Upper lobe of left lung (tissue), 6 donors: ENCODE measurements at places on chromosomes 2 and 18.

- DNase-seq: no peak
These were observed 28.4 kb upstream of the DTNB start for GRCh38 chr2:25701801-25702200.

DNA sequence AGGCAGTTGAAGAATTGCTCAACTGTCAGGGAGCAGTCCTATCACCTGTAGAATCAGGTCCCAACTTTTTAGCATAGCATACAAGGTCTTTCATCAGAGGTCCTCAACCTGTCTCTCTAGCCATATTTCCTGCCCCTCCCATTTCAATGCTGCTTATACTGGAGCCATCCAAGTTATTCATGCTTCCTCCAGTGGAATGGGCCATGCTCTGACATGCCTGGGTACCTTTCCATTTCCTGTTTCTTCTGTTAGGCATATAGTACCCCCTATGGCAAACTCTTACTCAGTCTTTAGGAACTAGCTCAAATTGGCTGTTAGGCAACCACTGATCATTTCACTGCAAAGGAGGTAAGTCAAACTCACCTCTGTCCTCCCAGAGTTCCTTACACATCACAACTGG is 51.0 kb upstream of the ABCA12 start:
- DNase-seq: no peak

DNA sequence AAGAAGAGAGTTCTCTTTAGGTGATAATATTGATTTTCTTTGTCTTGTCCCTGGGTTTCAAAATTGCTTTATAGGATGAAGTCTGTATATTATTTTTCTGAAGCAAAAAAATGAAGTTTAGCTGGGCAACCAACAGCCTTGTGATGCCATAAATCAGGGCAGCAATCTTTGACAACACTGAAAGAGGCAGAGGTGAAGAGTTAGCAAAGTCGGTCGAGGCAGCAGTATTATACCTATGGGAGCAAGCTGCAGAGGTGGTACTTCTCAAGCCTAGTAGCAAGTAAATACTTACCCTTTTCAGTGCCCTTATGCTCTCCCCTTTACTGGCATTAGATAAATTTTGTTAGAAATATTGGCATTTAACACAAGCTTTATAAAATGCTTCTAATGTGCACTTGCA is 92.9 kb downstream of the NETO1 start:
- DNase-seq: no peak

GRCh38 chr18:21330122-21330701 is 88.2 kb downstream of the GREB1L start:
- no peak for DNase-seq

GRCh38 chr18:67517444-67517765 is 885 bp upstream of the DSEL start:
- no peak for DNase-seq

DNA sequence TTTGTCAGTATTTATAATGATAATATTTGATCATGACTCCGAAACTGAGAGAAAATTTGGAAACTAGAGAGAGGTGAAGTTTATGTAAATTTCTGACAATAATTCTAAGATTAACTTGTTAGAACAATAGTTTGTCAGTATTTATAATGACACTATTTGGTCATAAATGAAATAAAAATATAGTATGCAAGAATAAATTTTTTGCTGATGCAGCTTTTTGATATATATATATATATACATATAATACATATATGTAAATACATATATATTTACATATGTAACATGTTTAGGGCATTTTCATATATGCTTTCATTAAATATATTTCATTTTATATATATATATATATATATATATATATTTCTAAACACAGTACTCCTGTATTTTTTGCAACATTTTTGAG is 1158.1 kb downstream of the LRP1B start:
- no peak for DNase-seq

DNA sequence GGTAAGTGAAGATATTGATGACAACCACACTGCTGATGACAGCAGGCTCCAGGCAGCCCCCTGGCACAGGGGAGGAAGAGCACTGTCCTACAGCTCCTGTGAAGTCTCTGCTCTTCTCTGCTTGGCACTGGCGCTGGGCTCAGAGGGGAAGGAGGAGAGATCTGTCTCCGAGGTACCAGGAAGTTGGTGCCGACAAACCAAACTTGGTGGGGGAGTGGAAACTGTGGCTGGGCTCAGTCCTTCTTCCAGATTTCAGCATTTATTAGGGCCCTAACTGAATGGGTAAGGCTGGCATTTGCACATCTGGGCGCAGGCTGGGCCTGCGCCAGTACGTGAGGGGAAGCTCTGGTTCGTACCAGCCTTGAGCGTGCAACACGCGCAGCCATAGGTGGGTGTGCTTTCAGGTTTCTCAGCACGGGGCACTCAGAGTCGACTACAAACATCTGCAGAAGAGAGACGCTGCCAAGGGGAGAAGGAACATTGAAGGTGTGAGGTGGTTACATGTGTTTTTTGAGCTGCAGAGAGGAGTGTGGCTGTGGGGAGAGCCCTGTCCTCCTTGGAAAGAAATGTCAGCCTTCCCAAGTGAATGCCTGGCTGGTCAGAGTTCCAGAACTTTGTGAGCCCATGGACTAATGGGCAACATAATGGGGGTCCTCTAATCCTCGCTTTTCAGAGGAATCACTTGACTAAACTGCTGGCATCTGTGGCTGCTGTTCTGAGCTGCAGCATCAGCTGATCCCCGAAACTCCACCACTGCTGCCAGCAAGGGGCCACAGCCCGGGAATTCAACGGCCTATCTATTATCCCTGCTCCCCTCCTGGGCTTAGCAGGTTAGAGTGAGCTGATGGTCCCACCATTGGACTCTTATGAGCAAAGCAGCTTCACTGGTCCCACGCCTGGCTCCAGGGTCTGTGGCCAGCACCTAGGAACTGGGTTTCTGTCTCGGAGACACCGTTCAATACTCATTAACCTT is 55.2 kb upstream of the SEMA4C start:
- no peak for DNase-seq

DNA sequence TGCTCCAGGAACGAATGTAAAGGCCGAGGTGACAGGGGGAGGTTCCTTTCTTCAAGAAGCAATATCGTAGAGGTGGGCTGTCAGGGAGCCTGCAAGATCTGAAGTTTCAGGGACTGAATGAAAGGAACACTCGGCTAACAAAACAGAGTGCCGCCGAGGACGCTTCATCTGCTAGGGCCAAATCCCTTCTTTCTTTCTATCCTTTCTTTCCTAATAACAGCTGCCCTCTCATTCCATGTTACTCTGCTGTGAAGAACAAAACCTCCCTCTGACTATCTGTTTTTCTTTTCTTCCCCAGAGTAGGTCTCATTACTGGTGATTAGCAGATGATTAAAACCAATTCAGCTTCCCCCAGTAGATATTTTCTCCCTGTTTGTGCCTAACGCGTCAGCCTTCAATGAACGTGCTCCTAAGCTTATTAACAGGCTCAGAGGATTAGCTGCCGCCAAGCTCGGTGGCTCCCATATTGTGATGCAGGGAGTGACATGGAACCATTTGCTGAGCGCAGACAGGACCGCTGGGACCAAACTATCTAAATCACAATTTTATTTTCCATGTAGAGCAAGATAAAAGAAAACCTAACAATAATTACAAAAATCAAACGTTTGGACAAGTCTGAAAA is 414.6 kb downstream of the TMEM182 start:
- DNase-seq: no peak

- DNase-seq: no peak
These were observed 53.1 kb downstream of the INO80C start for GRCh38 chr18:35444636-35445035.

DNA sequence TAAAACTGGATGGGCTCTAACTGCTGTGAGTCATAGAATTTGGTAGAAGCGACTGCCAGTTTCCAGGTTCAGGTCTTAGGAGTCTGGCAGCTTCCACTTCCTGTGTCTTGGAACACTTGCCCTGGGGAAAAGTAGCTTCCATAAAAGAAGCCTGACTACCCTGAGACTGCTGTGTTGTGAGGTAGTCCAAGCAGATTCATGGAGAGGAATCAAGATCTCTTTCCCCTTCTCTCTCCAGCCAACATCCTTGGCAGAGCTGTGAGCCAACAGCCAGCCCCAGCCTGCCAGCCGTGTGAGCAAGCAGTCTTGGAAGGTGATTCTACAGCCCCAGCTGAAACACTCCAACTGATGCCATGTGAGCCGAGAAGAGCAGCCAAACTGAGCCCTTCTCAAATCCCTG is 33.7 kb downstream of the SLC20A1 start:
- DNase-seq: no peak

GRCh38 chr2:222088561-222088960 is 210.2 kb downstream of the PAX3 start:
- DNase-seq: no peak

GRCh38 chr2:30655660-30656059 is 151.6 kb downstream of the CAPN13 start:
- DNase-seq: no peak

DNA sequence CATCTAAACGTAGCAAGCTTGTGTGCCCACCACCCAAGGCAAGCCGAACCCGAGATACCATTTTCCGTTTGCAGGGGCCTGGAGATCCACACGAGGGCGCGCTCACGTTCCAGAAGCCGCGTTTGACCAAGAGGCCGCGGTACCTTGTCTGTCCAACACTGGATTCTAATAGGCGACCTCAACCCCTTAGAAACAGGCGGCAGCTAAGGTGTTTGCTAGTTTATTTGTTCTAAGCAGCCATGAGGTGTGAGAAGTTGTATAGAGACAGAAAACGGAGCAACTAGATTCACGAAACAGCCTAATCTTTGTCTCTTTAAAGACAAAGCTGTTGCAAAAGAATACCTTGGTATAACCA is 4.2 kb downstream of the HOXD11 start:
- DNase-seq: no peak

- no peak for DNase-seq
These were observed 27.0 kb downstream of the ENOSF1 start for GRCh38 chr18:685438-685837.

DNA sequence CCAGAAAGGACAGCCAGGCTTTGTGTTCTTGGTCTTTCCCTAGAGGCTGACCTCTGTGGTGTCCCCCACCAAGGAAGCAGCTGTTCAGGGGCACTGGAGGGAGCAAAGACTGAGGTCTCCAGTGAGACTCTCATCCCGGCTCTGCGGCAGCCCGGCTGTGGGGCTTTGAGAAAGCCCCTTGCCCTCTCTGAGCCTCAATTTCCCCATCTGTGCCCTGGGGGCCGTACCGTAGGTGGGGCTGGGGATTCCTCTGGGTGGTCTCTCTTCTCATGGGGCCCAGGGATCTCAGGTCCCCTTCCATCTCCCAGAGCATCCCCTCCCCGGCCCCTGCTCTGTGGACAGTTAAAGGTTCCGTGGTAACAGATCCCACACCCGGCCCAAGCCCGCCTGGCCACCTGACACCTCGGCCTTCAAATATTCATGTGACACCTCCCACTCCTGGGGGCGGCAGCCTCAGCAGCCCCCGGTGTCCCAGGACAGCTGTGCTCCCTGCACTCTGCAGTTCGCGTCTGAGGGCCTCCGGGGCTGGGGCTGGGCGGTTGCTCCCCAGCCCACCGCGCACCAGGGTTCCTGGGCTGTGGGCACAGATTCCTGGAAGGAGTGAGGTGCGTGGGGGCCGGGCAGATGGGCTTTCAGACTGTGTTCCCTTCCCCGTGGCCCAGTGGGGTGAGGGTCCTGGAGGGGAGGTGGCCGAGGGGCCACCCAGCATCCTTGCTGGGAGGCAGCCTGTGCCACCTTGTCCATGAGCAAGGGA is 15.1 kb upstream of the KLHL30 start:
- peak; percentile 70 for DNase-seq

DNA sequence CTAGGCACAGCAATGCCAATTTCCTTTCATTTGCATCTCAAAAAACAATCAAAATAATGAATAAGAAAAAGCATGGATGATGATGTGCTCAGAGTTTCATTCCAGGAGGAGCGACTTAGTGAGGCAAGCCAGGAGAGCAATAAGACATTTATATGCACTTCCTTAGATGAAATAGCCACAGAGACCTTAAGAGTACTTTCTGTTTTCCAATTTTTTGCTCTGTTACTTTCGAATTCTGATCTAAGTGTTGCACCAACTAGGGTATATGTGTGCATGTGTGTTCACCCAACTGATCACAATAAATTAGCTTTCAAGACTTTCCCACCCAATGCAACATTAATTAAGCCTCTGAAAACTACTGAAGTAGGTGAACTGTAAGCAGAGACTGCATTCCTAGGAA is 709 bp downstream of the RAB27B start:
- no peak for DNase-seq

DNA sequence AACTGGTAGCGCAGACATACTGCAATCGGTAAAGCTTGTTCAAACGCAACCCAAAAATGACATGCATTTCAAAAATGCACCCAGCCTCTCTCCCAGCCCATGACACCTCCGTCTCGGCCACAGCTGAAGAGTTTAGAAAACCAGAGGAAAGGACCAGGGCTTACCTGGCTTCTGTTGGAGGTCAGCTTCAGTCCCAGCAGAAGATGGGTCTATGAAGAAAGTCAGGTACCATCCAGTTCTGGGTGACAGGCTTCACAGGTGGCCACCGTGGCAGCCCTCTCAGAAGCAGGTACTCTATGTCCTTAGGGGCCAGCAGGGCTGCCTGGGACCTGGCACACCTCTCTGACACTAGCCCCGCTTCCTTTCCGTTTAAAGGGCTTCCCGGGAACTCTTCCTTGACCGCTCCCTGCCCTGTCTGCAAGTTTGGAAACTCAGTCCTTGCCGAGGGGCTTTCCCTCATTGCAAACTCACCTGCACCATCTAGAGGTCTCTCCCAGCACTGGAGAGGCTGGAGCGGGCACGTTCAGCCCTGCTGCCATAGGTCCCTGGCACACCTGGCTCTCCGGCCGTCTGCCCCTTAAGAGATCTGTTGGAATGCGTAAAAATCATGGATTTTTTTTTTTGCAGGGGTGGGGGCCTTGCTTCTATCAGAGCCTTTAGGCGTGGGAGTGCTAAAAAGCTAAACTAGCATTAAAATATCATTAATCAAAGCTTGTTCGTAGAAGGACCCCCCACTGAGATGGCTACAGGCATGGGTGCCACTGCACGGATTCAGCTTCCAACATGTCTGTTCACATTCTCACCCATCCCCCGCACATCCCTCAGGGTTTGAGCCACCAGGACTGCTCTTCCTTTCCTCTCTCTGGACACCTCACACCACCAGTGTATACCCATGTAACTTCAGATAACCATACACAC is at the start of gene EDAR:
EDAR (minus strand) TSS at position 425 of the 918 bp plus-strand sequence. CDS start 58,206 bp downstream, outside the sequence.
- peak; percentile 48 for DNase-seq

- no peak for DNase-seq
These were observed 4.0 kb downstream of the YES1 start for GRCh38 chr18:808086-808485.

DNA sequence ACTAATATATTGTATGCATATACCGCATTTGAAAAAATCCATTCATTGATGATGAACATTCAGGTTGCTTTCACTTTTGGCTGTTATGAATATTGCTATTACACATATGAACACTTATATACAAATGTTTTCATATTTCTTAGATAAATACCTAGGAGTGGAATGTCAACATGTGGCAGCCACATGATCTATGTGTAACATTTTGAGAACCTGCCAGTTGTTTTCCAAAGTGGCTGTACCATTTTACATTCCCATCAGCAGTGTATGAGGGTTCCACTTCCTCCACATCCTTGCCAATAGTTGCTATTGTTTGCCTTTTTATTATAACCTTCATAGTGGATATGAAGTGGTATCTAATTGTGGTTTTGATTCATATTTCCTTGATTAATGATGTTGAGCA is 40.5 kb downstream of the CCDC85A start:
- DNase-seq: no peak

- DNase-seq: no peak
These were observed 272.9 kb downstream of the SLC8A1 start for GRCh38 chr2:40178971-40179370.
